ENCODE measurements at places on chromosomes 3 and 15.

GRCh38 chr3:161406594-161407555, 35.6 kb upstream of the SPTSSB start:
- no peak for DNase-seq

DNA sequence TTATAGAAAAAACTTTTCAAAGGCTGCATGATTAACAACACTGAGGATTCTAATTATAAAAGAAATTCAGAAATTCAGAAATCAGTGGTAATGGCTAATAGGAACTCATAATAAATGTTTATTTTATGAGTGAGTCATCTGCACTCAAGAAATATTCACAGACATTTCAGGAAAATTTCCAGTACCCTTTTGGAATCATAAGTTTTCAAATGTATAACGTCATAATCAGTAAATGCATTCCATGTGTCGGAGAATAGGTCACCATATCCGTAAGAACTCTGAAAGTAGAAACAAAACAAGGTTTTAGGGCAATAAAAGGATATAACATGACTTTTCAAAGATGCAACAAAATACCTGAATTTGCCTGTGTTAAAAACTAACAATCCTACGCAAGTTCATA, 24.7 kb downstream of the EOGT start:
- no peak for DNase-seq

DNA sequence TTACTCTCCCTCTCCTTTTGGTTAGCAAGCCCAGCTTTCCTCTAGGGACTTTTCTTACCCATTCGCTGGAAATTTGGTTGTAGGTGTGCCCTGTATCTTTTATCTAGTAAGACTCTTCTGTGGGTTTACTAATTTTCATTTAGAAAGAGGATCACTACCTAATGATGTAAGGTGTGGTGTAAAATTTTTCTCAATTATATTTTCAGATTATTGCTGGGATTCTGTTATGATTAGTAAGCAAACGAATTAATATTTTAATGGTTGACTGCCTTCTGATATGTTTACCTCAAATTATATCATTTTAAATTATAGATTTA, 28.5 kb downstream of the PLCL2 start:
- DNase-seq = no peak

DNA sequence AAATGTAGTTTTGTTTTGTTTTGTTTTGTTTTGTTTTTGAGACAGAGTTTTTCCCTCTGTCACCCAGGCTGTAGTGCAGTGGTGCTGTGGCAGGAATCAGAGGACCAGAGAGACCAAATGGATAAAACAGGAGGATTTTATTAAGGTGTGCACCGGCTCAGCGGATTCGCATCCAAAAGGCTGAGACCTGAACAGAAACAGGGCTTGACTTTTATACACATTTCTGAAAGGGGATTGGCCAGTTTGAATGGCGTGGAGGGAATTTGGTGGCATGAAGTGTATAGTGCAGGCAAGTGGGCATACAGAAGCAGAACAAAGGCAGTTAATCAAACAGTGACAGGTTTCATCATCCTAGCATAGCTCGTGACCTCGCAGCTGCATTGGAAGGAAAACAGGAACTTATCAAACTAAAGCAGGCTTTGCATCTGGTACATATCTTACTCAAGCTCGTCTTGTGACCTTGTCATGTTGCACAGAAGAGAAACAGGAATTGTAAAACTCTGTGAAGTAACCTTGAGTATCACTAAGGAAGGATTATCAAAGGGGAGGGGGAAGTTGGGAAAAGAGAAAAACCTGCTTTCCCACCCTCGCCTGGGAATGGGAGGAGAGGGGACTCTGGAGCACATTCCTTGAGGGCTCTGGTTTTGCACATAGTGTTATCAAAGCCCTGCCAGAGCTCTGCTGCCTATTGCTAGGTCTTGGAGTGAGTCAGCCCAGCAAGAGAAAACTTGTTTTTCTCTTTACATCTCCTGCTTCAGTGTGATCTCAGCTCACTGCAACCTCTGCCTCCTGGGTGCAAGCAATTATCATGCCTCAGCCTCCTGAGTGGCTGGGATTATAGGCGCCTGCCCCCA, 38.5 kb downstream of the C3orf62 start:
- DNase-seq = no peak

DNA sequence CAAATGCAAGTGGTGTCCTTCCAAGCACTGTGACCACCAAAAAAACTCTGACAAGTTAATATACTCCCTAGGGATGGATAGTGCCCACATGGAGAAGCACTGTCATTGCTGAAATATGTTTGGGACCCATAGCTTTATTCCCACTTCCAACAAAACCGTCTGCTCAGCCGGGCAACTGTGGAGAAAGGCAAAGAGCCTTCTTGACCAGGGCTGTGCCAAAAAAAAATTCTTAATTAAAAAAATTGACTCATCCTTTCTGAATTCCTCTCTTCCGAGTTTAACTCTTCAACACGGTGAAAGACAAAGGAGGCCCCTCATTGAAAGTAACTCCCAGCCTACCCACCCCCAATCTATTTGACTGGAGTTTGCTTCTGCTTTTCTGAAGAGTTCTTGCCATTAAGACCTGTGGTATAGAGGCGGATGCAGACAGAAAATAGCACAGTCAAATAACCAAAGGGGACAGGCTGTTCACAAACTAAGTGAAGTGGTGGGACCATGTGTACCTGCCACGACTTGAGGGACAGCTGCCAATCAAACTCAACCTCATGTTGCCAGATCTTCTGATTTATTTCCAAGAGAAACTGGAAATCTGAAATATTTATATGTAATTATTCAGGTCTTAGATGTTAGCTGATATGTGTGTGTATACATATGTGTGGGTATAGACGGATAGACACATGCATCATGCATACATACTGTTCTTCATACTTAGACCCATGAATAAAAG, 135.4 kb upstream of the PFN2 start:
- DNase-seq = no peak
